ENCODE measurements at places on chromosomes 4 and X. TPM values are rescaled to one million over a fixed set of nuclear protein-coding genes. Genes with fewer than 3 reads are reported as not detected.

DNA sequence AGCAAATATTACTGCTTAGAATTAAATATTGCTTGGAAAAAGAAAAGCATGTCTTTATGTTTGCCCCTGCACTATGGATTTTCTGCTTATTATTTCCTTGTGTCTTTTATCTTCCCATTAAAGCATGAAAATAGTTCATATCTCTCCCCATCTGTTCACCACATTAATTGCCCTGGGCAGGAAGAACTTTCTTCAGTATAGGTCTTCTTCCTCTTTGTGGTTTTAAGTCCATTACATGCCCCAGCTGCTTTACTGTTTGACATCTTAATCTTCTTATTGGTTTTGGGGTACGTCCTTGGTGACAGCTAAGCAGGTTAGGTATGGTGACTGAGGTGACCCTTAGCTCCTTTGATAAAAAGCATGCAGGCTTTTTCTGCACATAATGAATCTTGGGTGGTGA, 157.3 kb downstream of the AASDH start:
- H3K4me3 ChIP-seq = no peak overlapping the region
- H3K36me3 ChIP-seq = peaks cover 14% of the 10 kb centered on the region
- DNase-seq = no peak
- H3K27me3 ChIP-seq = no peaks in the 10 kb centered on the region
- peaks cover 22% of the 10 kb centered on the region for H3K4me1 ChIP-seq

GRCh38 chr4:113223001-113223400, 173.5 kb downstream of the ANK2 start:
- no peaks in the 10 kb centered on the region for H3K27me3 ChIP-seq
- H3K36me3 ChIP-seq = no peaks in the 10 kb centered on the region
- H3K27ac ChIP-seq = no peak overlapping the region
- 0 out of 2 replicates have a peak, but pooled peaks cover 7% of the 10 kb centered on the region for H3K4me1 ChIP-seq
- no peak for DNase-seq

GRCh38 chr4:40197879-40198689, 1.3 kb downstream of the RHOH start:
- H3K27me3 ChIP-seq = no peaks in the 10 kb centered on the region
- H3K36me3 ChIP-seq = no peaks in the 10 kb centered on the region
- DNase-seq = no peak
- H3K4me3 ChIP-seq = peak overlapping the region; percentile 60
- peak overlapping the region; percentile 39 for H3K27ac ChIP-seq

DNA sequence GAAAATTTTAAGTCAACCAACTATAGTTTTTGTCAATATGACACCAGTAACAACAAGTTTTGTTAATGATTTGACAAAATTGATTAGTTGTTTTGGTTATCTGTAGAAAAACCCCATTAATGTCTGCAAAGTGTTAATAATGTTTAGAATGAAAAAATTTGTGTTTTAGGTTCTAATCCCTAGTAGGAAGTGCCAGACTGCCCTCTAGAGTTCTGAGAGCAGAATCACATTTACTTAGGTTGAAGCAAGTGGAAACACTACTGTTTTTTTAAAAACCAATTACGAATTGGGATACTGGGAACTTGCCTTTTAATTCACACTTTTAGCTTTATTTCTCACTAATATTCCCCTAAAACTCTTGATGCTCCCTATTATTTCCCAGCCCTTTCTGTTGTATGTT, 101.1 kb upstream of the CYLC1 start:
- H3K36me3 ChIP-seq = no peaks in the 10 kb centered on the region
- H3K4me1 ChIP-seq = peaks cover 12% of the 10 kb centered on the region
- H3K27me3 ChIP-seq = no peaks in the 10 kb centered on the region
- DNase-seq = no peak
- no peak overlapping the region for H3K27ac ChIP-seq
- H3K4me3 ChIP-seq = peak overlapping the region; percentile 46

DNA sequence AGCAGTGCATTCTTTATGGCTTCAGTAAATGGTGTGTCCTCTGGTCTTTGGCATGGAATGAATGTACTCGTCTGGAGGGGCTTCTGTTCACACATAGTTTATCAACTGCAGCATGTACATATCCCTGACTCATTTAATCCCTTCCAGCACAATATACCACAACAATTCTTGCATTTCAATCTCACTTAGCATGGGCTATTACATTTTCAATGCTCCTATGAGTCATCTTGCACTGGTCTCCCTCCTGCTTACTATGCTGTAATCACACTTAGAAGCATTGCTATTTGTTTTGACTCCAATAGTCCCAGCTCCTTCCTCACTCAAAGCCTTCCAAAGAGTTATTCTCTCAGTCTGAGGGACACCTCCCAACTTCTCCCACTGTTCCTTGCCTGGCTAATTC, 180.9 kb upstream of the NUDT10 start:
- no peak overlapping the region for H3K4me3 ChIP-seq
- no peak overlapping the region for H3K27ac ChIP-seq
- 0 out of 2 replicates have a peak, but pooled peaks cover 3% of the 10 kb centered on the region for H3K4me1 ChIP-seq
- no peak for DNase-seq

GRCh38 chrX:149494844-149495565, 10.1 kb downstream of the IDS start:
- no peak overlapping the region for H3K4me3 ChIP-seq
- H3K4me1 ChIP-seq = no peaks in the 10 kb centered on the region
- no peaks in the 10 kb centered on the region for H3K27me3 ChIP-seq
- no peak for DNase-seq

GRCh38 chr4:11415409-11416070, 13.2 kb downstream of the HS3ST1 start:
- peaks cover 61% of the 10 kb centered on the region for H3K36me3 ChIP-seq
- no peaks in the 10 kb centered on the region for H3K4me1 ChIP-seq
- no peak for DNase-seq
- no peak overlapping the region for H3K27ac ChIP-seq

- no peaks in the 10 kb centered on the region for H3K27me3 ChIP-seq
- H3K36me3 ChIP-seq = no peaks in the 10 kb centered on the region
Observed at GRCh38 chrX:49756692-49757091, 60.9 kb upstream of the PAGE1 start.

DNA sequence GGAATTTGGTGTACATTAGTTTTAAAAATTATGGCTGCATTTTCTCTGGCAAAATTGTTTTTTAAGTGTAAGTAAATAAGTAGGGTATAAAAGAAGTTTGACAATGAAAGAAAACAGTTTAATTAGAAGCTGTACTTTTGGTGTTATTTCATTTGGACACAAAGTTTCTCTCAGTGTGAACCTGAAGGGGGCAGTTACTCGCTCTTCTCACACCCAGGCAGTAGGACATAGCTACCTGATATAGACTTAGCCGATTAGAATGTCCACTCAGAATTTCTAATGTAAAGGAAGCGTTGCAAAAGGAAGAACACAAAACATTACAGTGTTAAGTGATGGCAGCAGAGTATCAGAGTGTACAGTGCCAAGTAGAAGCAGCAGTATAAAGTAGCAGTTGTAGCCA, 311.9 kb upstream of the TECRL start:
- peaks cover 39% of the 10 kb centered on the region for H3K4me1 ChIP-seq
- H3K4me3 ChIP-seq = no peak overlapping the region
- no peak for DNase-seq
- H3K36me3 ChIP-seq = peaks cover 58% of the 10 kb centered on the region

The ASB11 gene
- not detected for total RNA-seq

GRCh38 chr4:182494103-182494502, 250.9 kb downstream of the TENM3 start:
- no peak overlapping the region for H3K4me3 ChIP-seq
- no peaks in the 10 kb centered on the region for H3K27me3 ChIP-seq
- peaks cover 4% of the 10 kb centered on the region for H3K36me3 ChIP-seq
- no peak overlapping the region for H3K27ac ChIP-seq
- DNase-seq = no peak

The TCEAL7 gene
- 7.7 TPM for total RNA-seq

- no peak for DNase-seq
- no peak overlapping the region for H3K4me3 ChIP-seq
- H3K4me1 ChIP-seq = peaks cover 3% of the 10 kb centered on the region
- H3K27ac ChIP-seq = no peak overlapping the region
- H3K36me3 ChIP-seq = no peaks in the 10 kb centered on the region
- no peaks in the 10 kb centered on the region for H3K27me3 ChIP-seq
Observed at GRCh38 chrX:30483996-30484395, 93.6 kb downstream of the TASL start.
